Mucosa of descending colon (tissue), 3 donors: ENCODE measurements at places on chromosomes 3 and 15. TPM values are rescaled to one million over a fixed set of nuclear protein-coding genes. Genes with fewer than 3 reads are reported as not detected.

GRCh38 chr3:55615694-55616295, 128.7 kb upstream of the WNT5A start:
- DNase-seq = no peak

DNA sequence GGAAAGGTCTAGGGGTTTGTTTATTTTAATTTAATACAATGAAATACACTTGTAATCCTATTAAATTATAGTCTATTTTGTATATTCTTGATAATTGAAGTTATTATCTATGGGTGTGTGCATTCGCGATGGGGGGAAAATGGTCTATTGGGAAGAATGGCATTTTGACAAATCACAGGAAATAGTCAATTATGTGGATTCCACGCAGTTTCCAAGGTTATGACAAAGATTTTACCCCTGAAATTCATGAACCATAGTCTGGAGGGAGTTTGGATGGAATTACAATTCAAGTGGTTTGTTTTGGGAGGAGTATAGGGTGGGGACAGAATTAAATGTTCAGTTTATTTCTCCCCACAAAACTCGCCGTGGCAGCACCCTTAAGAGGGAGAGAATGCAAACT, 66.5 kb downstream of the RBMS3 start:
- no peak for DNase-seq

DNA sequence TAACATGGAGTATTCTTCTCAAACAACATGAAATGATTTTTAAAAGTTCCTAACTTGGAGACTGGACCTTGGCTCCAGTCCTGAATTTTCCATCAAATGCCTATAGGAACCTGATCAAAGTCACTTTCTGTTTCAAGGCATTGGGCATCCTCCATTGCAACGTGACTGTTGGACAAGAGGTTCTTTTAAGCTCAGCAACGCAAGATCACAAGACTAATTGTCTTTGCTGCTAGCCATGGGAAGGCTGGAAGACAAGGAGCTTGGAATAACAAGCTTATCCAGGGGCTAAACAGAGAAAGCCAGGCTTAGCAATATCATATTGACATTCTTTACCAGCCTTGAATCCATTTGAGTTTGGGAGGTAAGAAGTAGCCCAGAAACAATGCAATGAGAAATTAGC, 48.3 kb downstream of the SST start:
- no peak for DNase-seq

DNA sequence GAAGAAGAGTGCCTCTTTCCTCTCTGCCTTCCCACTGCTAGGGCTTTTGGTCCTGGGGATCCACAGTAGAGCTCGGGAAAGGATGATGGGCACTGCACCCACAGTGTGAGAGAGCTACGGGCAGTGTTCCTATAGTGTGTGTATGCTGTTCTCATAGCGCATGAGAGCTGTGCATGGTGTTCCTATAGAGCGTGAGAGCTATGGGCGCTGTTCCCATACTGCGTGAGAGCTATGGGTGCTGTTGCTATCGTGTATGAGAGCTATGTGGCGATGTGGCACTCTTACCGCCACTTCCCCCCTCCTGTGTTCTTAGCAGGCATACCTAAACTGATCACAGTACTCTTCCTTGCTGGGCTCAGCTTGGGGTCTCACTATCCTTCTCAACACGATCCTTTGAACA, 213.5 kb downstream of the EDEM1 start:
- DNase-seq = no peak

GRCh38 chr15:89370120-89370977, 35.7 kb upstream of the POLG start:
- DNase-seq = no peak

DNA sequence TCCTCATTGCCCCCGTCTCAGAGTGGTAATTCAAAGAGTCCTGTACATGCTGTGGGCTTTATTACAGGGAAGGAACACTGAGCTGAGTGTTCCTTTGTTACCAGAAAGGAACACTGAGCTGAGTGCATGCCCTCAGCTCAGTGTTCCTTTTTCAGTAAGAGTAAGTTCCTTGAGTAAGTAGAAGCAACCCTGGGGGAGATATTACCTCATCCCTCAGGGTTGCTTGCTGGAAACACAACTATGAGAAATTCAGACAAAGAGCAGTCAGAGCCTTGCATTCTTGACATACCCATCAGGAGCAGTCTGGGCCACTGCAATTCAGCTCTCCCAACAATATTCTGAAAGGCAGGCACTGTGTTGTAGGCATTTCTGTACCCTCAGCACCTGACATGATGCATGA, 17.0 kb downstream of the CHRM5 start:
- DNase-seq = no peak

GPR171 gene
- total RNA-seq = 1.4 TPM

ZNF80 gene
- total RNA-seq = not detected

LARP6 gene
- total RNA-seq = 0.55 TPM

GRIP2 gene
- total RNA-seq = 1.6 TPM

WDR49 gene
- total RNA-seq = 0.81 TPM

MSL2 gene
- total RNA-seq = 37.0 TPM

ZNF197 gene
- total RNA-seq = 10.0 TPM
